Stimulated activated CD8-positive, alpha-beta memory T cell treated with anti-CD3 and anti-CD28 coated beads, Interleukin-7, amount 100 ng/mL, for 48 hours (primary cell): ENCODE measurements at places on chromosomes 4 and X.
A peak's percentile ranks its signal among the peaks of the same experiment; 100 is the strongest.

GRCh38 chr4:46393606-46394005, 3.7 kb upstream of the GABRA2 start:
- DNase-seq, result no peak

DNA sequence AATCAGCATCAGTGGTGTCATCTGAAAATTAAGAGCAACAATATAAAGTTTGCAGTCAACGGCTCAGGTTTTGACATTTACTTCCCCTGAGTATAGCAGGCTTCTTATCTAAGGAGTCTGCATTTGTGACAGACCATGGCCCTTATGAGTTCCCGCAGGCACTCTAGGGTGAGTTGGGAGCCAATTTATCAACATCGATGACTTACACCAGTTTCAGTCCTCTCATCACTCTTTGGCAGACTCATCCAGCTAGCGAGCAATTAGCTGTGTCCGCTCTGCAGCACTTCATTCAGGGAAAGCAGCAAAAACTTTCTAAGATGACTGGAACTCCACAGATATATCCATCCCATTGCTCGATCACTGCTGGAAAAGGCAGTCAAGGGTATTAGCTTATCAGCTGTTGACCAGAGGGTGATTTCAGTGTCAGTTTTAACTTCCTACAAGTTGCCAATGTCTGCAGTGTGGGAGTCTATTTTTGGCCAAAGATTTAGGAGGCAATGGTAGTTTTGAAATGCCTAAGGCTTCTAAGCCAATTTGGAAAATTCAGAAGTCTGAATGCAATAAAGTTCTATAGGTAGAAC, 625.1 kb upstream of the TENM3 start:
- DNase-seq, result no peak

DNA sequence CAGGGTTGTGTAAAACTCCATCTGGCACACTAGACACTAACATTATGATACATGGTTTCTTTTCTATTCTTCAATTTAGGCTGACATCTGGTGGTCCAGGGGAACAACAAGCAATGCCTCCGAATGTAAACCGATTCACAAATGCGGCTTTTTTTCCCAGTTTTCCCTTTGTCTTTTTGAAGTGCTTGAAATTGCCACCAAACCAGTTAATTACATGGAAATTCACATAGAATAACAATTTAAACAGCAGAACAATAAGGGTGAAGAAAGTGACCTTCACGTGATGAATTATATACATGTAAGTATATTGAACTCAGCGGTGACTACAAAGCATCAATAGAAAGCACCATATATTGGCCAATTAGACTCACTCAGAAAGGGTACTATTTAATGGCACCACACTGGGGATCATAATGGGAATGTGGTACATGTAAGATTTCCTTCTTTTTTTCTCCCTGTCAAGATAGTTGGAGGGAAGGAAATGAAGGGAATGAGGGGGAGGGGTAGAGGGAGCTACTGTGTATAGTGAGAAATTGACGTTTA, 103.9 kb downstream of the MMRN1 start:
- DNase-seq, result no peak

GRCh38 chr4:85391589-85392410, 83.2 kb upstream of the ARHGAP24 start:
- DNase-seq, result no peak

GRCh38 chr4:155208258-155209054, at the start of gene NPY2R:
Gene NPY2R, plus strand, starts transcription at chr4:155208636. Its CDS starts 5,304 bp downstream, at chr4:155213940.
- no peak for DNase-seq

DNA sequence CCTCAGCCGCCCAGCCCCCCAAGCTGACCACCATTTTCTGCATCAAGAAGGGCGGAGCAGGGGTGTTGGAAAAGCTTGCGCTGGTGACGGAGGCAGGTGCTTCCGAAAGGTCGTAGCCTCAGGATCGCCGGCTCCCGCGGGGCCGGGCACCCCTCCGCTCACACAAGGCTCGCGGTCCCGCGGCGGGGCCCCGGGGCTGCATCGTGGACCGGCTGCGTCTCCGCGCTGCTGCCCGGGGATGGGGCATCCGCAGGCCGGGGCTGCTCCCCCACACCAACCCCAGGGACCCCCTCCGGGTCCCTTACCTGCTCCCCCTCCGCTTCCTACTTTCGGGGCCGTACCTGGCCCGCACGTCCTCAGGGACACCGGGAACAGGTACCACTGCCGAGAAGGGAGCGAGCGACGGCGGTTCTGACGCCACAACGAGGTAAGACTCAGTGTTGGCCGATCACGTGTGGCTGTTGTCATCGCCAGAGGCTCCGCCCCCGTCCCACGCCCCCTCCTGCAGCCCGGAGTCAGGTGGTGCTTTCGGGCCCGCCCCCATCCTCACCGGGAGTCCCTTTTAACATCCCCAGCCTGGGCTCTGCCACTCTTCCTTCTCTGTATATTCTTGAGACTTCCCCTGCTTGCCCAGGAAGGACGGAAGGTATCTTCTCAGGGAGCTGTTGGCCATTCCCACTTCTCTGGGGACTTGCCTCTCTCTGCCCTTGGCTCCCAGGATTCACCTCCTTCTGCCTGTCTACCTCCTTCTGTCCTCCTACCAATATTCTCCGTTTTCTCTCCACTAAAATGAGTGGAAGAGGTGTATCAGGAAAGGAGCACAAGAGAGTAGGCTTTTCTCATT, at the start of gene BEX2:
BEX2 (minus strand) TSS at position 436 of the 844 bp plus-strand sequence. CDS start 1,014 bp downstream, outside the sequence.
- DNase-seq, result peak; percentile 59

GRCh38 chrX:45515262-45516215, 314.9 kb upstream of the DIPK2B start:
- DNase-seq, result no peak

- peak; percentile 4 for DNase-seq
Observed at GRCh38 chr4:76585897-76586360, 150.9 kb downstream of the SHROOM3 start.

GRCh38 chrX:24561121-24561520, 86.0 kb downstream of the PCYT1B start:
- DNase-seq, result no peak

DNA sequence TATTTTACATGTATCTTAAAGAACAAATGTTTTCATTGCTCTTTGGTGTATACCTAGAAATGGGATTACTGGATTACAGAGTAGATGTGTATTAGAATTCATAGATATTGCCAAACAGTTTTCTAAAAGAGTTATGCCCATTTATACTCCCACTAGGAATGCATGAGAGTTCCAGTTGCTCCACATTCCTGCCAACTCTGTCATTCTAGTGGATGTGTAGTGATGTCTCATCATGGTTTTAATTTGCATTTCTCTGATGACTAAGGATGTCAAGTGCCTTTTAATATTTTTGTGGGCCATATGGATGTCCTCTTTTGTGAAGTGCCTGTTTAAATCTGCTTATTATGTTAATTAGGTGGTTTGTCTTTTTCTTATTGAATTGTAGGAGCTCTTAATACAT, 65.6 kb upstream of the BMP2K start:
- no peak for DNase-seq

GRCh38 chrX:151346931-151347543, 50.0 kb upstream of the VMA21 start:
- DNase-seq, result no peak
